GM19239 (cell line): ENCODE measurements at places on chromosomes 5 and 9.

- DNase-seq: peak; percentile 63
These were observed 18.7 kb upstream of the NRARP start for GRCh38 chr9:137320555-137321384.

DNA sequence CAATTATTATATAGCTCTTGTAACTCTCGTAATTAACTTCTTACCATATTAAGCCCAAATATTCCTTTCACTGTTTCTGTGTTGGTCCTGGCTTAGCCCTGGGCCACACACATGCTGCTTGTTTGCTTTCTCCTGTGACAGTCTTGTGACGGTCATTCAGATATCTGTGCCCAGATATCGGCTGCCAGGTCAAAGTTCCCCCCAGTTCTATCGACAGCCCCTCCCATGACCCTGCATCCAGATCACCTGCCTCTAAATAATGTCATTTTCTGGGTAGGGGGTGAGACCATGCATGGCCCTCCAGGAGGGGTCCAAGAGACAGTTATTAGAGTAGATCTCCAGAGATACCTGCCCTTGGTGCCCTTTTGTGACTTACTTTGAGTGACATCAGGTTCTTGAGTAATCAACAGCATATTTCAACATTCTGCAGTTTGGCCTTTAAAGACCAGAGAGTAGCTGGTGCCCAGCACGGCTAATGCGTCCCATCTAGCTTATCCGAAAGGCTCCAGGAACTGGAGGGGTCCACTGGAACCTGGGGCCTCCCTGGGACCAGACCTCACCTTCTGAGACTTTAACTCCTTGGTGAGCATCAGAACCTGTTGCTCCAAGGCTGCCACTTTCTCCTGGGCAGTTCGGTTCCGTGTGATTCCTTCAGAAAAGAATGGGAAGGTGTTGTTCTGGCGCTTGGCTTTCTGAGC, 26.9 kb downstream of the TBC1D2 start:
- no peak for DNase-seq

DNA sequence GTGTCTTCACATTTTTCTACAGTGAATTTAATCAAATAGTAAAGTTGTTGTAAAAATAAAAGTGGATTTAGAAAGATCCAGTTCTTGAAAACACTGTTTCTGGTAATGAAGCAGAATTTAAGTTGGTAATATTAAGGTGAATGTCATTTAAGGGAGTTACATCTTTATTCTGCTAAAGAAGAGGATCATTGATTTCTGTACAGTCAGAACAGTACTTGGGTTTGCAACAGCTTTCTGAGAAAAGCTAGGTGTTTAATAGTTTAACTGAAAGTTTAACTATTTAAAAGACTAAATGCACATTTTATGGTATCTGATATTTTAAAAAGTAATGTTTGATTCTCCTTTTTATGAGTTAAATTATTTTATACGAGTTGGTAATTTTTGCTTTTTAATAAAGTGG, 60.4 kb downstream of the MTAP start:
- DNase-seq: no peak

DNA sequence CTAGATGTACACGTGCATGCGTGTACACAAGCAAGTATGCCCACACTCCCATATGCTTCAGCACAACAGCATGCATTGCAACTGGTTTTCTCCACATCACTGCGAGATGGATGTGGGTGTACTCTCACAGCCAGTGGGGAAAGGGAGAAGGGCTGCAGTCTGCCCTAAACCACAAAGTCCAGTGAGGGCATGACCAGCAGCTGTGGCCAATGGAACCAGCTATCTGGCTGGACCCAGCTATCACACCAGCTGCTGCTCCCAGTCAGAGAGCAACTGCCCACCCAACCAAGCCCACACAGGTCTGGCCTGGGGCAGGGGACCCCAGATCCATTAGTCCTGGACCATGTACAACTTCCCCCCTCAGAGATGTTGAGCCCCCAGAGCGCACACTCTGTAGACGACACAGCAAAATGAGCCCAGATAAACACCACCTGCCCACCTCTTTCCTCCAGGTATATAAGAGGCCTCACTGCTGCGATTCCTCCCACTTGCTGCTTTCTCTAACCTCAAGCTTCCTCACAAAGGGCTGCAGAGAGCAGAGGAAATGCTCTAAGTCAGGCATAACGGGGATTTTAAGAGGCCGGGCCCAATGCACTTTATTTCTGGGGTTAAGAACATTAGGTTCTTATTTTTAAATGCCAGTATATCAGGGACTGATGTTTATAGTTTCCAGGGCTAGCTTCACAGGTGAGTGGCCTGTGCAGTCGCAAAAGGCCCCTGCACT, 39.0 kb downstream of the SHB start:
- no peak for DNase-seq

GRCh38 chr9:96674906-96675538, 19.9 kb upstream of the PRXL2C start:
- DNase-seq: no peak

DNA sequence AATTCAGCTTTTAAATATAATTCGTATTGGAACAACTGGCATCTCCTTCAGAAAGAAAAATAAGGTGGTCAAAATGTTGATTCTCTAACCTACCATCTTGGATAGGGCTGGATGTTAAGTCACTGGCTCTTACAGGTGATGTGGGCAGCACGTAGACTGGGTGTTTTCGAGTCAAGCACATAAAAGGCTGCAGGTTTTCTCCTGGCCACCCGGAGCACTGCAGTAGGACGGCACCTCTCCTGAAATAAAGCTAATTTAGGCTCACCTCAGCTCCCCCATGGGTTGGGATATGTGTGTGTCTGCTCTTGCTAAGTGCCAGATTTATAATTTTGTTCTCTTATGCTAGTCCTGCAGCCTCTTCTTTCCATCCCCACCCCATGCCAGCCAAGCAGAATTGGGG, 80.3 kb downstream of the IQGAP2 start:
- no peak for DNase-seq

- no peak for DNase-seq
These were observed 16.6 kb upstream of the CARD19 start for GRCh38 chr9:93079371-93079770.

GRCh38 chr9:93112116-93112863, 16.3 kb downstream of the CARD19 start:
- DNase-seq: no peak

- no peak for DNase-seq
These were observed 60.5 kb upstream of the PITX1 start for GRCh38 chr5:135094339-135095051.

DNA sequence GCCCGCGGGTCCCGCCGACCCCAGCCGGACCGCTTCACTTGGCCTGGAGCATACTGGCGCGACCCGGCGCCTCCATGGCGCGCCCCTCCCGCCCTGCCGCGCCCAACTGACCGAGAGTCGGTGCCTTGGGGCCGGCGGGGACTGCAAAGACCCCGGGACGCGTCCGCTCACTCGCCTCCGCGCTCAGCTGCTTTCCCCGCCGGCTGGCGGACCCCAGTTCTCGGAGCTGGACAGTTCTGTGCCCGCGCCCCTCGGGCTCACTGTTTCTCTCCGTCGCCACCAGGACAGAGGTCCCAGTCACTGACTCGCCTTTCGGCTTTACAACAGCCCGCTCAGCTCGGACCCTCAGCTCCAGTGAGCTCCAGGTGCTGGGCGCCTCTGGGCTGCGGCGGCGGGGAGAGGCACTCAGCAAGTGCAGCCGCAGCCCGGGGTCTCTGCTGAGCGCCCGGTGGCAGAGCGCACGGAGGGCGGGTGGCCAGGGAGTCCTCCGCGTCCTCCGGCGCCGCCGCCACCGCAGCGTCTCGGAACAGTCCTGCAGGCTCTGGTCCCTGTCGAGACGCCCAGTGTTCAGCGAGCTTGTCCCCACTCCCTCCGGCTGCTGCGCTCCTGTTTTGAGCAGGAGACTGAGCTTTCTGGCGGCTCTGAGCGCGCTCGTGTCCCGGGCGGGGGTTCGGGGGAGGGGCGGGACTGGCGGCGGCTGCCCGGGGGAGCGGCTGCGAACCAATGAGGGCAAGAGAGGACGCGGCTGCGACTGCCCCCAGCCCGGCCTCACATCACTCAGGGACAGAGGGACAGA, at the start of gene SMIM32:
SMIM32 (minus strand) TSS at position 637 of the 796 bp plus-strand sequence. CDS start 638 bp downstream, outside the sequence.
- no peak for DNase-seq

- no peak for DNase-seq
These were observed 398.5 kb upstream of the RPS23 start for GRCh38 chr5:82676661-82677060.

DNA sequence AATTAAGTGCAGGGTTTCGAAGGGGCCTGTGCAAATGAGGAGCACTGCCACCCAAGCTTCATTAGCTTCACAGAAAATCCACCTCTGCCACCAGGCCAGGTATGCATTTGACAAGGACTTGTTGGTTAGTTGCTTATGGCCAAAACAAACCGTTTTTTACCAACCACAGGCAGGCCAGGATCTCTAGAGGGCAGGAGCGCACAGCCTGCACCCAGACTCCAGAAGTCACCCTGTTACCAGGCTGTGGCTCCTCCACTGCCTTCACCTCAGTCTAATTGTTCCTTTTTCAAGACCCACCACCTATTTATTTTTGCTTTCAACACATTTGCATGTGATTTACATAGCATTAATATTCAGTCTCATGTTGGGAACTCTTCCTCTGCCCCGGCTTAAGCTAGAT, 78.3 kb upstream of the HSPA9 start:
- DNase-seq: no peak

DNA sequence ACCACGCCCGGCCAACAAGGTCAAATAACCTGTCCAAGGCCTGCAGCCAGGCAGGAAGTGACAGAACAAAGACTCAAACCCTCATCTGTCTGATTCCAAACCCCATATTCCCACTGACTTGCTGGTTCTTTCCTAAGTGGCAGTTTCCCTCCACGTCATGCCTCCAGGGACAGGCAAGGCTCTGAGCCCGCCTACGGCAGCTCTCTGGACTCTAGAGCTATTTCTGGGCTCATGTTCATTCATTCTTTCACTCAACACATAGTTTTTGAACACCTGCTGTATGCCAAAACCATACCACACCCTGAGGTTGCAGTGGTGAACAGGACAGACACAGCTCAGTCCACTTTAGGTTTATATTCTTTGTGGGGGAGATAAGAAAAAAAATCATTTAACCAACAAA, 5.2 kb upstream of the FBP1 start:
- no peak for DNase-seq

DNA sequence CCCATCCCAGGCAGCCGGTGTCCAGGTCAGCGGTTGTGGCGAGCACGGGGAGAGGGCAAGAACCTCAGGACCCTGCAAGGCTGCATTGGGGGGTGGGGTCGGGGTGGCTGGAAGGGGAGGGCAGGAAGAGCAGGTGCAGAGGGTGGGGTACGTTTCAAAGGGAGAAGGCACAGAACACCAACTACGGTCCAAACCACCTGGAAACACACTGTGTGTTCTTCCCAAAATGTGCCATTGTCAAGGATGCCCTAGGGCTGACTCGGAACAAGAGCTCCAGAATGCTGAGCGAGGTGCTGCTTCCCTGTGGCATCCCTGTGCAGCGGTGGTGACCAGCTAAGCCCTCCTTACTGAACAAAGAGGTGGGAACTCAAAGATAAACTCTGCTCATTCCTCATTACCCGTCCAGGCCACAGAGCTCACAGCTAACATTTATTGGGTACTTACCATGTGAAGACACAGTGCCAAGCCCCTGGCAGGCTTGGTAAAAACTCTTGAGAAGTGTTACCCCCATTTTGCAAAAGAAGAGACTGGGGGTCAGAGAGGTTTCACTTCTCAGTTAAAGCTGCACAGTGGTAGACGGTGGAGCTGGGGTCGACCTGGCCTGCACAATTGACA, 153.8 kb downstream of the COL23A1 start:
- DNase-seq: no peak

DNA sequence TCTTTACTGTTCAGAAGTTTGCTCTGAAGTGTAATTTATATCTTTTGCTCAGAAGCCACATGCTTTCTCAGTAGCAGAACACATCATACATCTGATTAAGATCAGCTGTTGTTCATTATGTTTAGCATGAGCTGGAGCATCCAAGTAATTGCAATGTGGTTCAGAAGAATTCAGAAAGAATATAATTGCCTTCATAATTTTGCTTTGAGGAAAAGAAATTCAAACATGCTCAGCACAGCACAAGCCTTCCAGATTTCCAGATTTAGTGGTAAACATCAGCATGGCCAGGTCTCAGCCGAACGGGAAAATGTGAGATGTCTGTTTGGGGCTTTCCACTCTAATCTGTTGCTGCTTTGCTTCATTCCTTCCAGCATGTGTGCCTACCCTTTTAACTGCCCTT, 65.9 kb downstream of the ITGA1 start:
- DNase-seq: no peak

DNA sequence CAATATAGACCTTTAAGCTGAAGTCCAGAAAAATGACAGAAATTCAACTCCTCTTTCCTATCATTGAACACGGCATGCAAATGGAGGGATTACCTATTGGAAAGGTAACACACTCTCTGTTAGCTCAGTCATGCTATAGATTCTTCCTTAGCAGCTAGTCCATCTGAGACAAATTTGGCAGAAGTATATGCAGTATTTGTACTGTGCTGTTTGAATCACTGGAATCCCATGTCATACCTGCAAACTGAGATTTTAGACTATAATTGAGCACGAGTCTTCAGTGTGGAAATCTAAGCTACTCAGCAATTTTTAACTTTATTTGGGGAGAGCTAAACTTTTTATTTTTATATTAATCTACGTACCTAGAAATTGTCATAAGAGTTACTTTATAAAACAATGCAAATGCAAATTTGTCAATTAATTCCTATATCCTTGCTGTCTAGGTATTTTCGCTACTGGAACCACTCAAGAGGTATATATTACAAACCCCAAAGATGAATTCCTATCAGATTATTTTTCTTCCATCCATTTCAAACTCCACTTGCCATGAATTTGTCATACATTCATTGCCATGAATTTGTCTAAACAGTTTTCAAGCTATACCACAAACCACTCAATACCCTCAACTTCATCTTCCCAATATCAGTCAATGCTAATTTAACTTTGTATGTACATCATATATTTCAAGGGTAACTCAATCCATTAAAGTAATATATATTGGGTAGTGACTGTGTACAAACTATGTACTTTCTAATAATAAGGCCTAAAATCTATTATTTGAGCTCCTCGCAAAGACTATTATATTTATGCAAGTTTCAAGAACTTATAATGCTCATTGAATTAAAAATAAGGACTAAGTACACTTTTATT, 224.8 kb downstream of the MEF2C start:
- DNase-seq: no peak

GRCh38 chr5:78472469-78473106, 112.2 kb downstream of the SCAMP1 start:
- DNase-seq: no peak

GRCh38 chr5:72651109-72651508, 143.9 kb upstream of the ZNF366 start:
- no peak for DNase-seq

DNA sequence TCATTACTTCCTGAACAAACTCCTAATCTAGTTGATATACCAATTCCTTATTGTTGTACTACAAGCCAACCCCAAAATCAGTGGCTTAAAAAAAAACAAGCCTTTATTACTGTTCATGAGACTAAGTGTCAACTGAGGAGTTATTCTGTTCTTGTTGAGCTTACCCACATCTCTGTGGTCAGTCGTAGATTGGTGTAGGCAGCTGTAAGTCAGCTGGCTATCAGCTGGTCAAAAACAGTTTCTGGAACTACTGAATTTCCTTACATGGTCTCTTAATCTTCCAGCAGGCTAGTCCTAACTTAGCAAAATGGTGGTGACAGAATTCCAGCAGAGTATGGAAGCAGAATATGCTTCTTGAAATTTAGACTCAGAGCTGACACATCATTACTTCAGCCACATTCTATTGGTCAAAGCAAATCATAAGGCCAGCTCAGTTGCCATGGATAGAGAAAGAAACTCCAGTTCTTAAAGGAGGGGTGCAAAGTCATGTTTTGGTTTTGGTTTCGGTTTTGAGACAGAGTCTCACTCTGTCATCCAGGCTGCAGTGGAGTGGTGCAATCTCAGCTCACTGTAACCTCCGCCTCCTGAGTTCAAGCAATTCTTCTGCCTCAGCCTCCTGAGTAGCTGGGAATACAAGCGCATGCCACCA, 386.1 kb upstream of the MPDZ start:
- DNase-seq: no peak

GRCh38 chr5:169165052-169165451, 135.9 kb downstream of the SLIT3 start:
- DNase-seq: no peak
